ENCODE measurements at places on chromosomes 3 and 15.

DNA sequence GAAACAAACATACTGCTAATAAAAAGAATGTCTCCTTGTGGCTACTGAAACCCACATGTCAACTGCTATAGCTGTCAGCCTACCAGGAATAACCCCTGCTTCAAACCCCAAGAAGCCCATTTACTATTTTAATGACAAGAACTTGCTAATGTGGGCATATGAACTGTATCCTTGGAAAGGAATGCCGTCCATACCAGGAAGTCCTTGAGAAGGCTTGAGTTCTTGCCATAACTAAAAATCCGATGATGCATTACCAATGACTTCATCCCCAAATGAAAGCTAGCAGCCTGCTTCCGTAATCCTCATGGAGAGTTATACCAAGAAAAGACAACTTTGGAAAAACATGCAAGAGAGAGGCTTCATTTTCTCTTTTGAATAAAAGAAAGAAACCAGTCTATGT lies 34.8 kb downstream of the MINDY4B start:
- no peak for DNase-seq

DNA sequence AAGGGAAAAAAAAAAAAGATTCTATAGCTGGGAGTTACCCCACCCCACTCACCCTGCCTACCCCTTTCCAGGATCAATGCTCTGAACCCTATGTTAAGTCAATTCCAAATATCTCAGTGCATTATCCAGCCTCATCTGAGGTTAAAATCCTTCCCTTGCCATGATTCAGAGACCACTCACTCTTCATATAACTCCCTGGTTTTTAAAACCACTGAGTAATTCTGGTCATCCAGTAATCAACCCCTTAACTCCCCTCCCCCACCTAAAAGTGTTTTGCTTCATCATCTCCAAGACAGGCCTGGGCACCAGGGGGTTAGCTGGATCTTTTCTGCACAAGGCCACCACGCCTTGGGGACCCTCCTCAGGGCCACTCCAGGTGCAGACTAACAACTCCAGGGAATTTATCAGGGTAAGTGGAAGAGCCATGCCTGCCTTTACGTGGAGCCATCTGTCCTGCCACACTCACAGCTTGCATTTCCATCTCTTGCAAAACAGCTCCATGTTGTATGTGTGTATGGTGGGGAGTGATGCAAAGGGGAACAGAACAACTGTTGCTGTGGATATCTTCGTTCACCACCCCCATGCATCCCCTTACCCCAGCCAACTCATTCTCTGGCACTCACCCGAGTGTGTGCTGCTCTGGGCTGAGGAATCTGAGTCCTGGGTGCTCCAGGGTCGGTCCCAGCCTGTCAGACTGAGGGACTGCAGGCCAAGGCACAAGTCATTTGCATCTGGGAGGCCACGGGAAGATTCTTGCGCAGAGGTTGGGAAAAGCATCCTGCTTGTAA lies 30.7 kb upstream of the RPS17 start:
- no peak for DNase-seq

- no peak for DNase-seq
Observed at GRCh38 chr3:29283231-29284119, 2.6 kb downstream of the RBMS3 start.

DNA sequence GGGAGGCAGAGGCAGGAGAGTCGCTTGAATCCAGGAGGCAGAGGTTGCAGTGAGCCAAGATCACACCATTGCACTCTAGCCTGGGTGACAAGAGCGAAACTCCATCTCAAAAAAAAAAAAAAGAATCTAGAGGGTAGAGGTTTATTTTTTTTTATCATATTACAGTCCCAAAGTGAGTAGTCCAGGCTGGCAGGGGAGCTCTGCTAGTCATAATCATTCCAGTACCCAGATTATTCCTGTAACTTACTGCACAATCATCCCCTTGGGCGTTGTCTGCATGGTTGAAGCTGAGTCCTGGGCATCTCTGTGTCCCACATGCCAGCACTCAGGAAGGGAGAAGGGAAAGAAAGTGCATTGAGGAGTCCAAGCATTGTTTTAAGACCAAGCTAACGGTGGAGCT lies 8.5 kb downstream of the CRELD1 start:
- no peak for DNase-seq

DNA sequence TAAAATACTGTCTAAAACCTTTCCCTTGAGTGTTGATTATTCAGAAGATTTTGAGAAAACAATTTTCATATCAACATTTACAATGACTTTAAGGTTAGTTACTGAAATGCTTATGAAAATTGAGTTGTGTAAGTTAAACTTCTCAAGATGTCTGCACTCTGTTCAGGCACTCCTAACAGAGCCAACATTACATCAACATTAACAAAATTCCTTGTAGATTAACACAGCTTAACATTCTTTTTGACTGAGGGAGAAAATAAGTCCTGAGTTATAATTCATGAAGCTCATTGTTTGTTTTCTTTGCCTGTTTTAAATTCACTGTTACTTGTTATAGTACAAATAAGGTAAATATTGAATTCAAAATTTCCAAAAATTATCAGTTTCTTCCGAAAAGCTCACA lies 9.0 kb downstream of the ACKR4 start:
- no peak for DNase-seq

DNA sequence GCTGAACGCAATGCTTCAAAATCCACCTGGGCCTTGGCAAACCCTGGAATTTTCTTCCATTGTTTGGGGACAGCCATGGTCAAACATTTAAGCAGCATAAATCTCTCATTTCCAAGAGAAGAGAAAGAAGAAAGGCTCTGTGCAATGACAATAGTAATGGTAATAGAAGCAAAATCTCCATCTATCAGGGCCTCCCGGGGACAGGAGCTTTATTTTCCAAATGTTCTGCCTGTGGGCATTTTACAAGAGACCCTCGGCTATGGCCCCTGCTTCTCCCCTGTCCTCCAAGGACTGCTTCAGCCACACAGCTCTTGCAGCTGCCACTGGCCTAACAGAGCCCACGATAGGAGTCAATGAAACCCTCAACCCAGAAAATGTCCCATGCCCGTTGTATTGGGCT lies 12.7 kb upstream of the FAM240A start:
- DNase-seq, result no peak

DNA sequence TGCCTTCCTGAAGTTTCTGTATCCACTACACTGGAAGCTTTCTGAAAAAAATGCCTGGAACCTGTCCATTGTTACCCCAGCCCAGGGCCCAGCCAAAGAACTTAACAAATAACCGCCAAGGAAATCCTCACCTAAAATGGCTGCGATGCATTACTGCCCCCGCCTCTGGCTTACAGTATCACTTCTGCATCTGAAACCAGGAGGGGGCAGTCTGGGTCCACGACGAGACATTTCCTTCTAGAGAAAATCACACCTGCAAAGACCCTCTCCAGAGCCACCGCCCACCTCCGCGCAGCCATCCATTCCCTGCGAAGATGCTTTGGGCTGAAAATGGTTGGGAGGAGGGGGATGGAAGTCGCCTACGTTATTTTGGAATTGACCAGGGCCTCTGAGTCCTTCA lies 22.4 kb upstream of the CELF6 start:
- DNase-seq, result no peak

DNA sequence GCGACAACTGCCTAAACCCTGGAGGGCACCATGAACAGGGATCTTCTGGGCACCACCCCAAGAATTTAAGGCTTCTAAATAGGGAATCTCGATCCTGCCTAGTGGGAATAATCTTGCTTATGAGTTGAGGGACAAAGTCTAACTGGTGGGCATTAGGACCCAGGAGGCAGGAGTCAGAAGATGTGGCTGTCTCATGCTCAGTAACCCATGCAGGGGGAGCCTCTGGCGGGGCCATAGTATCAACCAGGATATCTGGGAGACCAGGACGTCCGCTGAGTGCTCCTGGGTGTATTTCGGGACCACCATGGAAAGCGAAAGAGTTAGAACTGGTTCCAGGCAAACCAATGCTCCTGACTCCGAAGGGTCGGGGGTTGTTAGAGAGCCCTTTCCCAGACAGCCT lies 356.1 kb downstream of the OTOL1 start:
- no peak for DNase-seq

GRCh38 chr3:46576879-46577278 lies 10.8 kb upstream of the LRRC2 start:
- no peak for DNase-seq

- DNase-seq, result no peak
Observed at GRCh38 chr3:59540696-59541095, 490.9 kb upstream of the CFAP20DC start.

- no peak for DNase-seq
Observed at GRCh38 chr3:194312743-194313281, 38.3 kb downstream of the CPN2 start.

GRCh38 chr3:129197321-129197720 lies 13.6 kb upstream of the CNBP start:
- DNase-seq, result no peak

- DNase-seq, result no peak
Observed at GRCh38 chr3:182268711-182269110, 524.6 kb upstream of the ATP11B start.

DNA sequence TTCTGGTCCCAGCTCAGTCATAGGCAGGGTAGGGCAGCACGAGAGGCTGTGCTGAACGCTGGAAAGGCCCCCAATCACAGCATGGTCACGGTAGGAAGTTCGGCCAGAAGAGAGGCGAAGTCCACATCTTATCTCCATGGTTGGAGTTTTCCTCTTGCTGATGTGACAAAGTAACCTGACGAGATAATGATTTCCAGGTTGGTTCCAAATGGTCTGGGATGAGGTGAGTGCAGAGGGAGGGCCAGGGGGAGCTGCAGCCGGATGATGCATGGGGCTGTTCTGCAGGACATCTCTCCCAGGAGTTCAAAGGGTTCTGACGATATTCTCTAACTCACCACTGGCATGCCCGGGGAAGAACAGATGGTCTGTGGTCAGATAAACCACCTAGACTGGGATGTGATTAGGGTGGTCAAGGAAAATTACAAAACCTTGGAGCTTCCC lies 83.2 kb upstream of the WNT5A start:
- no peak for DNase-seq

- no peak for DNase-seq
Observed at GRCh38 chr3:160027541-160028195, 39.0 kb downstream of the IL12A start.

DNA sequence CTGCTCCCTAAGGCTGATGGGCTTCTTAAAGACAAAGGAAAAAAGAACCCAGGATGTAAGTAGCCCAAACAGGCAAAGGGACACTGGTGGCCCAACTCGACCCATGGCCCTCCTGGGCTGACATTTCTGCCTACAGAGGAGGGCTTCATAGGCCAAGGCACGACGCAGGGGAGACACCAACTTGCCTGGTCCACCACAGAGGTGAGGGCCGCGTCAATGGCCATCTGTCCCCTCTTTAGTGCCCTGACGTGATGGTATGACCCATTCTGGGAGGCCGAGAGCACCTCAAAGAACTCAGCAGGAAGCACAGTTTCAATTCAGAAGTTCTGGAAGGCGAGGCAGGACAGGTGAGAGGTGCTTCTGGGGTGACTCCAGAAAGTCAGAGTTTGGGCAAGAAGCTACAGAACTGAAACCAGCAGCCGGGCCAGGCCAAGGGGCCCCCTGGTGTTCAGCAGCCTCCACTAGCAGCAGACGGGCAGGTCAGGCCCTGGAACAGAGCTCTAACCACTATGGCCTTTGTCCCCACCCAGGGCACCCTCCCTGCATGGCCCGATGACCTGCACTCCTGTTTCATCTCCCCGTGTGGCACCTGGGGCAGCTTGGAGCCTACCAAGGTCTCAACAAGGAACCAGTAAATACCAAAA lies 45.1 kb downstream of the HMCES start:
- no peak for DNase-seq

- no peak for DNase-seq
Observed at GRCh38 chr15:50828610-50829206, 63.2 kb upstream of the SPPL2A start.

DNA sequence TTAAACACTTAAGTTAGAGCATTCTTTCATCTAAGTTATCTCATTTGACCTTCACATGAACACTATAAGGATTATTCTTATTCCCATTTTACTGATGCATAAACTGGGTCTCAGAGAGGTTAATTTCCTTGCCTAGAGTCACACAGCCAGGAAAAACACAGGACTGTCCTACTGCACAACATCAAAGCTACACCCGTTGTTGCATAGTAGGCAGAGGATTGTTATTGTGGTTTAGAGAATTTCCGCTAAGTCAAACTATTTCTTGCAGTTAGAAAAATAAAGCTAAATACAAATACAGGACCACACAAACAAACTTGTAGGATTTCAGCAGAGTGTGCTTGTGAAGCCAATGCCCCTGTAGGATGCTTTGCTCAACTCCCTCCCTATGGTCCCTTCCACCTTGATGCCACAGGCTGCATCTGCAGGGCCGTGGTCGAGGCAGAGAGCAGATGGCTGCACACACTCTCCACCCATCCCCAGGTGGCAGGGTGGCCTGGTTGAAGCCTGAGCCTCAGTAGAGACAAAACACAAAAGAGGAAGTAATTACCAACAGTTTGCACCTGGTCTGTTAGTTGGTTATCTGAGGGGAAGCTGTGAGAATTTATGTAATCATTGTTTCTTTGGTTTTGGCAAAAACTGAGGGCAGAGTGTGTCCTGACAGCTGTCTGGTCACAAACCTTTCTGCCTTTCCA lies 41.1 kb upstream of the SKOR1 start:
- DNase-seq, result no peak

- DNase-seq, result no peak
Observed at GRCh38 chr3:181710345-181711291, 1.1 kb upstream of the SOX2 start.

Data from stimulated activated CD4-positive, alpha-beta T cell treated with anti-CD3 and anti-CD28 coated beads, Interleukin-12 subunit alpha, Interleukin-12 subunit beta, amount 100 ng/mL, for 24 hours (primary cell).